SJSA1 (cell line): ENCODE measurements at places on chromosomes 6 and 20. TPM values are rescaled to one million over a fixed set of nuclear protein-coding genes. Genes with fewer than 3 reads are reported as not detected.
A peak's percentile ranks its signal among the peaks of the same experiment; 100 is the strongest.

DNA sequence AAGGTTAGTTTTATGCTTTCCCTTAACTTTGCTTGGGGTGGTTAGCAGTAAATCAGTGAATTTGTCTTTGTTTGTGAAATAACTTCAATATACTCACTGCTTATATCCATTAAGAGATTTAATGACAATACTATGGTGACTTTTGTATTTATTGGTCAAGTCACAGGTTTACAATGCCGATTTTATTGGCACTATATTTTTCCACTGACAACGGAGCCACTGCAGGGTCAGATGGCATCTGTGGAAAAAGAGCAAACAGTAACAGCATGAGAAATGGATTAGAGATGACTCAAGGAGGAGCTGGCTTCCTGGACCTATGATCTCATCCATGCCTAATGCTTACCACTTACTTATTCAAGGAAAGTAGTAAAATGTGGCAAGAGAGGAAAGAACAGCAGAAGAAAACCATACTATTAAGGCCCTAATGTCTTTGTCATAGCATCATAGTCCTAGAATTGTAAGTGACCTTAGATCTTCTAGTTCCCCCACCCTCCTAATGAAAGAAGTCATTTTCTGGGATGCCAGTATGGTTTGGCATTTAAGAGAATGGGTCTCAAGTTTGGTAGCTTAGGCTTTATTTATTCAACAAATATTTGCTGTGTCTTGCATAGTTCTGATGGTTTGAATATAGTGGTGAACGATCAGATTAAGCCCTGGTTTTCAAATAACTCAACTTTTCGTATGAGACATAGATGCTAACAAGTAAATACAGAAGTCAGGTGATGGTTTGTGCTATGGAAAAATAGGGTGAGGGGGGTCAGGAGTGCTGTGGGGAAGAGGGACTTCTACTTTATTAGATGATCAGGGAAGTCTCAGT, 18.5 kb downstream of the RNF144B start:
- H3K27me3 ChIP-seq, result no peaks in the 10 kb centered on the region
- DNase-seq, result peak; percentile 54
- peaks cover 11% of the 10 kb centered on the region for H3K36me3 ChIP-seq
- peaks cover 31% of the 10 kb centered on the region for H3K4me1 ChIP-seq
- H3K27ac ChIP-seq, result peak overlapping the region; percentile 77

GRCh38 chr6:149895833-149896271, 2.1 kb downstream of the RAET1E start:
- no peak overlapping the region for H3K4me3 ChIP-seq
- peak overlapping the region; percentile 30 for H3K27ac ChIP-seq
- DNase-seq, result peak; percentile 90
- H3K27me3 ChIP-seq, result no peaks in the 10 kb centered on the region

GRCh38 chr6:20234136-20234535, 21.9 kb upstream of the MBOAT1 start:
- no peaks in the 10 kb centered on the region for H3K4me1 ChIP-seq
- no peaks in the 10 kb centered on the region for H3K36me3 ChIP-seq
- H3K4me3 ChIP-seq, result no peak overlapping the region
- H3K27me3 ChIP-seq, result no peaks in the 10 kb centered on the region
- H3K27ac ChIP-seq, result no peak overlapping the region
- no peak for DNase-seq

GRCh38 chr6:14758421-14759081, 487.3 kb upstream of the JARID2 start:
- H3K4me3 ChIP-seq, result no peak overlapping the region
- no peak overlapping the region for H3K27ac ChIP-seq
- DNase-seq, result no peak
- no peaks in the 10 kb centered on the region for H3K27me3 ChIP-seq
- H3K36me3 ChIP-seq, result no peaks in the 10 kb centered on the region
- H3K4me1 ChIP-seq, result no peaks in the 10 kb centered on the region

The SPINT3 gene
- not detected in 2 replicates for total RNA-seq

The SIM1 gene
- 1.1 and 1.6 TPM in 2 replicates for total RNA-seq

GRCh38 chr20:61570646-61571195, 318.7 kb downstream of the CDH4 start:
- H3K4me3 ChIP-seq, result no peak overlapping the region
- H3K27ac ChIP-seq, result no peak overlapping the region
- H3K36me3 ChIP-seq, result no peaks in the 10 kb centered on the region
- peaks cover 12% of the 10 kb centered on the region for H3K27me3 ChIP-seq
- H3K4me1 ChIP-seq, result peaks cover 4% of the 10 kb centered on the region; the same call in 1 of the 2 replicates

- H3K36me3 ChIP-seq, result no peaks in the 10 kb centered on the region
- no peak overlapping the region for H3K4me3 ChIP-seq
- H3K27ac ChIP-seq, result no peak overlapping the region
- no peaks in the 10 kb centered on the region for H3K27me3 ChIP-seq
- no peaks in the 10 kb centered on the region for H3K4me1 ChIP-seq
- DNase-seq, result no peak
Observed at GRCh38 chr6:46502486-46503119, 11.4 kb upstream of the RCAN2 start.

GRCh38 chr6:139540276-139540675, 165.8 kb upstream of the CITED2 start:
- DNase-seq, result no peak
- H3K27ac ChIP-seq, result peak overlapping the region; percentile 91
- peaks cover 51% of the 10 kb centered on the region for H3K4me1 ChIP-seq
- no peaks in the 10 kb centered on the region for H3K27me3 ChIP-seq

- no peaks in the 10 kb centered on the region for H3K4me1 ChIP-seq
- no peak for DNase-seq
- no peak overlapping the region for H3K4me3 ChIP-seq
- H3K27me3 ChIP-seq, result peaks cover 48% of the 10 kb centered on the region
- no peak overlapping the region for H3K27ac ChIP-seq
Observed at GRCh38 chr20:48483334-48484066, 344.3 kb downstream of the PREX1 start.

DNA sequence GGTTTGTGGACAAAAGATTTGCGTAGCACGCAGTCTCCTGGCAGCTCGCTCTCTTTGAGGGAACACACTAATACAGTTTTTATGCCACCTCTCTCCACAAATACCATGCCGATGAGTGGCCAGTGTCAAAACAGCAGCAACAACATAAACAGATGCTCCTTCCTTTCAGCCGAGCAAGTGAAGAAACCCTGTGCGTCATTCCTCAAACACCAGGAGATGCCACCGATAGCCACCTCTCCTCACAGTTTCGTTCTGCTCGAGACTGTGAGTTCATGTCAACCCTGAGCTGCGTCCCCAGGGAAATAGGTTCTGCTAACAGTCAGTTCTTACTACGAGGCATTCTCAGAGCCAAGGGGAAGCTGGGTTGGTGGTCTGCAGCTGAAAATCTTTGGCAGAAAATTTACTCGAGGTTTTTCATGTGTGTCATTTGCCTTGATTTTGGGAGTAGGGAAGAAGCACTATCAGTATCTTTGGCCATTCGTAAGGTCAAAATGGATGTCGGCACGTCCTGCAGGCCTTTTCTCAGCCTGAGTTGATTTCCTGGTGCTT, 59.9 kb downstream of the EYA2 start:
- peak; percentile 96 for DNase-seq
- peaks cover 51% of the 10 kb centered on the region for H3K4me1 ChIP-seq
- no peaks in the 10 kb centered on the region for H3K36me3 ChIP-seq
- H3K27me3 ChIP-seq, result no peaks in the 10 kb centered on the region
- H3K27ac ChIP-seq, result peak overlapping the region; percentile 91

GRCh38 chr6:96017070-96017359, 1.2 kb downstream of the FUT9 start:
- no peak overlapping the region for H3K27ac ChIP-seq
- peaks cover 30% of the 10 kb centered on the region for H3K27me3 ChIP-seq
- H3K4me3 ChIP-seq, result no peak overlapping the region
- DNase-seq, result no peak
- no peaks in the 10 kb centered on the region for H3K36me3 ChIP-seq
